ENCODE measurements at places on chromosomes 4 and X.

GRCh38 chrX:154799556-154800348 lies 5.5 kb downstream of the MPP1 start:
- no peak for DNase-seq

- DNase-seq = no peak
Measured at GRCh38 chr4:124343661-124344171, 368.8 kb downstream of the ANKRD50 start.

DNA sequence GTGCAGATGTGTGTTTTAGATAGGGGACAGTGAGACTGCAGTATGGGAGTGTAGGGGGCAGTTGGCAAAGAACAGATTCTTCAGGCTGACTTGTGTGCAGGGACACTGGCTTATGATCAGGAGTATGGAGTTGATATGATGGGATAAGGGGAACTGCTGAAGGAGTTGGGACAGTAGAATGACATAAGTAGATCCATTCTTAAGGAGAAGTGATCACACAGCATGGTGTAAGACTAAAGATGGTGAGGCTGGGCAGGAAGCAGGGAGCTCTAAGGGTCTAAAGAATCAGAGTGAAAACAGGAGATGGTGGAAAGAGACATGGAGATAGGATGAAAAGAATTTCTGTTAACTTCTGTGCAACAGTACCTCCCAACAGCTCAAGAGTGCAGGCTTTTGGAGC lies 70.7 kb downstream of the REELD1 start:
- DNase-seq = peak; percentile 53

DNA sequence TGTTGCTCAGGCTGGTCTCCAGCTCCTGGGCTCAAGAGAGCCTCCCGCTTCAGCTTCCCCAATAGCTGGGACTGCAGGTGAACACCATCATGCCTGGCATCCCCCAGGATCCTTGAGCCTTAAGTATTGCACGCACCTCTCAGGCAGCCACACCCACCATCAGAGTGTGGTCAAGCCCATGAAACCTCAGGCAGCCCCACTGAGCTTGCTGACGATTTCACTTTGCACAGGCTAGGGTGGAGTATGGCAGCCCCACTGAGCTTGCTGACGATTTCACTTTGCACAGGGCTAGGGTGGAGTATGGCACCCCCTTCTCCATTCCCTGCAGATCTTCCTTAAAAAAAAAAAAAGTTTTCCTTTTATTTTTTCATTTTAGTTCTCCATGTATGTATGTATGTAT lies 57.2 kb downstream of the RHOXF2B start:
- no peak for DNase-seq

DNA sequence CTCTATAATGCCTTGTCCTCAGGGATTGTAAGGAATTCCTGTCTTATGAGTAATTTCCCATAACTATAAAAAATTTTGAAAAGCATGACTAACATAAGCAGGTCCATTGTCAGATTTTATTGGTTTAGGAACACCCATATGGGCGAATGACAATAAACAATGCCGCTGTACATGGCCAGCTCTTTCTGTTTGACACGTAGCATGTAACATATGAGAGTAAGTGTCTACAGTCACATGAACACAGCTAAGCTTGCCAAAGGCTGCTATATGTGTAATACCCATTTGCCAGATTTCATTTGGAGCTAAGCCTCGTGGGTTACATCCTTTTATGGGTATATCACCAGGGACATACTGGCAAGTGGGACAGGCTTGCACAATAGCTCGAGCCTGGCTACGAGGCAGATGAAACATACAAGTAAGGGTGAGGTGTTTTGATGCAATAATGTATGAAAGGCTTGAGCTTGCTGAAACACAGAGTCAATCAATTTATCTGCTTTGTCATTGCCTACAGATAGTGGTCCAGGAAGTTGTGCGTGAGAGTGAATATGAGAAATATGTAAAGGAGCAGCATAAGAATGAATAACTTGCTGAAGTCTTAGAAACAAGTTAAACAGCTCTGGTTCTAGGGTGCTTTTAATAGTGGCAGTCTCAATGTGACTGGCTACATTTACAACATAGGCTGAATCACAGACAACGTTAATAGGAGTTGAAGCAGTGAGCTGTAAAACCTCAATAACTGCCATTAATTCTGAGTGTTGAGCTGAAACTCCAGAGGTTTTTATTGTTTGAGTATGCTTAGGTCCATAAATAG lies 67.4 kb upstream of the UGT2B10 start:
- DNase-seq = no peak

DNA sequence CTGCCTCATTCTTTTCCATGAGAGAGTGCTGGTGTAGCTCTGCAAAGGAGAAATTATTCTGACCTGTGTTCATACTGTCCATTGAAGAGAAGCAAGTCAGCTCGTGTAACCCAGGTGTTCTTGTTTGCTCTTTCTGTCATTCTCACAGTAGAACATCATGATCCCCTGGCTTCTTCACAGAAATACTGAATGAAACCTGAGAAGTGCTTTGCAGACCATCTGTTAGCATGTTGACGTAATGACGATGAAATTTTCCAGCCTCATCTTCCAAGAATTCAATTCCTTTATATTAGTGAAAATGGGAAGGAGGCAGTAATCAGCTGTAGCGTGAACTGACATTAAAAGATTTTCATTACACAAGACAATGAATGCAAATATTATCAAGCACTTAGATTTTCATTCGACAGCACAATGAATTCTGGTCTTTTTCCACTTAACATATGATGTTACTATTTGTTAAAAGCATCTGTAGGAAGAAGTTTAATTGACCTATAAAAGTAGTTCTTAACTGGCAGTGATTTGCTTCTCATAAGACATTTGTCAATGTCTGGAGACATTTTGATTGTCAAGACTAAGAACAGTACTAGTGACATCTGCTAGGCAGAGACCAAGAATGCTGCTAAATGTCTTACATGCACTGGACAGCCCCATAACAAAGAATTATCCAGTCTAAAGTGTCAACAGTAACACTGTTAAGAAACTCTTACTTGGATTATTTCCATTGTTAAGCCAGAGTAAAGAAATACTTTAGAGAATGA lies 246.3 kb downstream of the BANK1 start:
- DNase-seq = no peak

Data from inflammatory macrophage treated with lipopolysaccharide for 4 hours (primary cell).